WTC11 (cell line): ENCODE measurements at places on chromosomes 3 and 15. TPM values are rescaled to one million over a fixed set of nuclear protein-coding genes. Genes with fewer than 3 reads are reported as not detected.

DNA sequence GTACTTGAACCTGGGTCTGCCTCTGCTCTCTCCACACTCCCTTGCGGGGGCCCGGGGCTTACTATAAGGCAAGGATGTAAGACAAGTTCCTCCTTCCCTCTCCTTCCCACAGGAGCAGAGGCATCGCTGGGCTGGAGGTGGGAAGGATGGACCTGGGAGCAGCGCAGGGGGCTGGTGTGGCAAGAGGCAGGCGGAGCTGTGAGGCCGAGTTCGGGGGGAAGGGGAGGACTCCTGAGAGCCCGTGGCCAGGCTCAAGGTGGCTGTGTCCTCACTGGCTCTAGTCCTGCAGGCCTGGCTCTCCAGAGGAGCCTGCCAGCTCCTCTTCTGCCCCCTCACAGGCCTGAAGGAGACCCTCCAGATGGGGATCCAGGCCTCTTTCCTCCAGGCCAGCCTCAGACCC, 1.0 kb upstream of the NR2E3 start:
- H3K27me3 ChIP-seq = no peaks in the 10 kb centered on the region; the same call in 1 of the 2 replicates
- H3K36me3 ChIP-seq = no peaks in the 10 kb centered on the region
- H3K4me1 ChIP-seq = peaks cover 40% of the 10 kb centered on the region
- H3K4me3 ChIP-seq = no peak overlapping the region
- DNase-seq = no peak
- H3K27ac ChIP-seq = no peak overlapping the region

DNA sequence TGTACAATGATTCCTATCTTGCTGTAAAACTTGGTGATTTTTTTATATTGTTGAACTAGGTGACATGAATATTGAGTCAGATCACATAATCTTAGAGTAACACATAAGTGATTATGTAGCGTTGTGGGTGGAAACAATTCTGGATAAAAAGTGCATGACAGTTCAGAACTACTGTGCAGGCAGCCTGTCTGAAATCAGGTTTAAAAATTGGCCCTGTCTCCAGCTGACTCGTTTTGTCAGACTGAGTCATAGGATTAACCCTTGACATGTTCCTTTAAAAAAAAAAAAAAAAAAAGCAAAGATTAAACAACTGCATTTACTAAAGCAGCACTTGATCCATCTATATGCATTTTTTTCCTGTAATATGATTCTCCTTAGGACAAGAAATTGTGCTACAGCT, 160.0 kb upstream of the CGNL1 start:
- no peaks in the 10 kb centered on the region for H3K36me3 ChIP-seq
- no peak overlapping the region for H3K4me3 ChIP-seq

GRCh38 chr3:114552527-114552812, 258.6 kb downstream of the TIGIT start:
- H3K27me3 ChIP-seq = no peaks in the 10 kb centered on the region
- H3K27ac ChIP-seq = no peak overlapping the region
- no peaks in the 10 kb centered on the region for H3K36me3 ChIP-seq
- DNase-seq = no peak

CAV3 gene
- total RNA-seq = not detected in 3 replicates

- peaks cover 56% of the 10 kb centered on the region for H3K4me1 ChIP-seq
- H3K36me3 ChIP-seq = no peaks in the 10 kb centered on the region
- peak; percentile 68 for DNase-seq
These were observed 556 bp downstream of the ANKRD63 start for GRCh38 chr15:40282147-40282868.

DNA sequence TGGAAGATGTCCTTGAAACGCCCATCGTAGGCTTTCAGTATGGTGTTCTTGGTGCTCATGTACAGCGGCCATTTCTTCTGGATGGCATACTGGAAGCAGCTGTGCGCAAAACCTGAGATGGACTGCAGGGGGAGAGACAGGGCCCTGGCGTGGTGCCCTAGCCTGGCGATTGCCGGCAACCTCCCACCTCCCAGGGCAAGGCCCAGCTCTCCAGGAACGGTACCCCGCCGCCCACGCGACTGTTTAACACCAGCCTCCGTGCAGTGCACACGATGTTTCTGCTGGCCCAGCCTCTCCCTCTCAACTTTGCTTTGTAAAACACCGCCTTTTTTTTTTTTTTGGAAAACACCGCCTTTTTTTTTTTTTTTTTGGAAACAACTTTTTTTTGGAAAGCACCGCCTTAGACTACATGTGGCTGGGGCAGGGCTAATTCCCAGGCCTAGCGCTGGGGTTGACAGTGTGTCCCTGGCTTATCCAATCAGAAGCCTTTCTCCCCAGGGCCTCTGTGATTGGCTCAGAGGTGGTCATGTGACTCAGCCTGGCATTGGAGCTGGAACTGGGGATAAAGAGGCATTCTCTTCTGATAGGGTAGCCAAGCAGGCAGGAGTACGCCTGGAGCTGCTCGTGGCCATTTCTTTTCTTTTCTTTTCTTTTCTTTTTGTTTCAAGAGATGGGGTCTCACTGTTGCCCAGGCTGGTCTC, 14.7 kb downstream of the IDH2 start:
- H3K4me3 ChIP-seq = no peak overlapping the region
- H3K27me3 ChIP-seq = no peaks in the 10 kb centered on the region
- 0 out of 2 replicates have a peak, but pooled peaks cover 1% of the 10 kb centered on the region for H3K4me1 ChIP-seq
- DNase-seq = no peak
- H3K27ac ChIP-seq = no peak overlapping the region
- peaks cover 32% of the 10 kb centered on the region for H3K36me3 ChIP-seq

DNA sequence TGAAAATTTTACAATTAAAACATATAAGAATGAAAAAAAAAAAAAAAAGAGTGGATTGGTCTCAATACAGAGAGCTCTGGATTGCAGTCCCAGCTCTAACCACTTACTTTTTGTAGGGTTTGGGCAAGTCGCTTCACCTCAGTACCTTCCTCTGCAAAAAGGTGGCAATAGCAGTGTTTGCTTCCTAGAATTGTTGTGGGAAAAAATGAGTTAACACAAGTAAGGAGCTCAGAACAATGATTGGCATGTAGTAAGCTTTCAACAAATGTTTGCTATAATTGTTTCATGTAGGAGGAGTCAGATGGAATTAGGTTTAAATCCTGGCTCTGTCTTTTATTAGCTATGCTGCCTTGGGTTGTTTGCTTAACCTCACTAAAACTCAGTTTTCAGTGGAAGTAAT, 425.2 kb upstream of the TBL1XR1 start:
- DNase-seq = no peak
- peaks cover 18% of the 10 kb centered on the region for H3K4me1 ChIP-seq
- 0 out of 2 replicates have a peak, but pooled peaks cover under 1% of the 10 kb centered on the region for H3K36me3 ChIP-seq
- H3K27me3 ChIP-seq = no peaks in the 10 kb centered on the region
- no peak overlapping the region for H3K27ac ChIP-seq

- DNase-seq = no peak
- H3K4me1 ChIP-seq = peaks cover 6% of the 10 kb centered on the region
- no peak overlapping the region for H3K4me3 ChIP-seq
- no peaks in the 10 kb centered on the region for H3K36me3 ChIP-seq
- H3K27me3 ChIP-seq = peaks cover 3% of the 10 kb centered on the region; the same call in 1 of the 2 replicates
- no peak overlapping the region for H3K27ac ChIP-seq
These were observed 2.5 kb downstream of the PRR23E start for GRCh38 chr3:127195417-127195816.

- peaks cover 30% of the 10 kb centered on the region for H3K27me3 ChIP-seq
- no peak for DNase-seq
- H3K4me3 ChIP-seq = peak overlapping the region; percentile 86
- H3K36me3 ChIP-seq = no peaks in the 10 kb centered on the region
These were observed 1.1 kb downstream of the THSD4 start for GRCh38 chr15:71116366-71116765.

GRCh38 chr3:100682056-100682853, 27.0 kb upstream of the TFG start:
- no peaks in the 10 kb centered on the region for H3K4me1 ChIP-seq
- no peaks in the 10 kb centered on the region for H3K36me3 ChIP-seq
- no peaks in the 10 kb centered on the region for H3K27me3 ChIP-seq
- no peak overlapping the region for H3K4me3 ChIP-seq
- H3K27ac ChIP-seq = no peak overlapping the region

PDIA5 gene
- total RNA-seq = 30.5 to 41.5 TPM (median 34.6 TPM) in 3 replicates
